BJ (cell line): ENCODE measurements at places on chromosomes 7 and 10.
A peak's percentile ranks its signal among the peaks of the same experiment; 100 is the strongest.

DNA sequence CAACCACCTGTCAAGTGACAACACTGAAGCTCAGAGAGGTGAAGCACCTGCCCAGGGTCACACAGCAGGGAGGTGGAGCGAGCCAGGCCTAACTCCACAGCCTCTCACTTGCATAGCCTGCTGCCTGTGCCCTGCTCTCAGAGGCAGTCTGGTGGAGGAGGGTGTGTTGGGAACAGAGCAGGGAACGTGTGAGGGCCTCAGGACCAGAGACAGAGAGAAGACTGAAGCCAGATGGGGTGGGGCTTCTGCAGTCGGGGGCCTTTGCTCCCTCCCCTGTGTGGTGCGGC lies 114.0 kb downstream of the PTPN20 start:
- DNase-seq: no peak

DNA sequence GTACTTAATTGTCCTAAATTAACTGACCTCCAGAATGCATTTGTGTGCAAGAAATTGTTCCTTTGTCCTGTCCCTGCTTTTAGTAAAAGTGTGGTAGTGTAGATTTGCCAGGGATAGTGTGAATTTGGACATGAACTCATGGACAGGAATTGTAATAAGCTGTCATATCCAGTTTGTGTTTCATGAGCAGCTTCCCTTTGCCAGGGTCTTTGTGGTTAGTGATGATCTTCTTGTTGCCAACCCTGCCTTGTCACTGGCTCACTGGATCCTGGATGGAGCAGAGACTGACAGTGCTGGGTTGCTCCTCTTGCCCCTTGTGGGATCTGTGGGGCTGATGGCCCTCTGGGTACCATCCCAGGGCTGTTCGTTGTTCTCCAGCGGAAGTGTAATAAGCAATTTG lies 110.1 kb downstream of the CCNY start:
- DNase-seq: no peak

GRCh38 chr7:24718431-24718831 lies 38.8 kb downstream of the GSDME start:
- no peak for DNase-seq

GRCh38 chr7:140888087-140888486 lies 36.6 kb downstream of the BRAF start:
- DNase-seq: no peak

DNA sequence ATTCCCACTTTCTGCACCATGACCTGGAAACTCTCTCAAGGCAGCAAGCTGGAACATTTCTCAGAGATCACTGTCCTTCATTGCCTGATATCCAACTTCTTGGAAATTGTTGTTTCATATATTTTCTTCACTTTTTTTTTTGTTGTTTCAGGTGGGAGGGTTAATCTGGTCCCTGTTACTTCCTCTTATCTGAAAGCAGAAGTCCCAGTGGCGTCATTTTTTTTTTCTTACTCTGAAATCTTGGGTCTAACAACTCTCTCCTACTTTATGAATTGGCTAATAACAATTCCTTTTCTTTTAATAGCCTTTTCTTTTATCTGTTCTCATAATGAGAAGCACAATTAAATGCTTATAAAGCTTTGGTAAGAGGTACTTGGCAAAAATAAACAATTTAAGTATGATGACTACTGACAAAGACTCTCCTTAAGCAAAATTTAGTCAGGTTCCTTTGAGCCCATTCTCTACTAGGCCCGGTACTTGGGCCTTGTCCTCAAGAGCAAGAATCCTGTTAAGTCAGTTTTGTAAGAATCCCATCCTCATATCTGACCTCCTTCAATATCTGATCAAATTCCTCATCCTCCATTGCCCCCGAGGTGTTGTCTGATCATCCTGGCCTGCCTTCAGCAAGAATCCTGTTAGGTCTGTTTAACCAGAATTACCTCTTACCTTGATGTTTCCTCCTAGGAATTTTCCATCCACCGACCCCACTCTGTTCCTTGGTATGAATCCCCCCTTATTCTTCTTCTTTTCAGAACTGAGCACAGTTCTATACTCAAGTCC lies 11.5 kb upstream of the CC2D2B start:
- DNase-seq: no peak

GRCh38 chr10:22433875-22434274 lies 88.6 kb downstream of the SPAG6 start:
- peak; percentile 92 for DNase-seq

DNA sequence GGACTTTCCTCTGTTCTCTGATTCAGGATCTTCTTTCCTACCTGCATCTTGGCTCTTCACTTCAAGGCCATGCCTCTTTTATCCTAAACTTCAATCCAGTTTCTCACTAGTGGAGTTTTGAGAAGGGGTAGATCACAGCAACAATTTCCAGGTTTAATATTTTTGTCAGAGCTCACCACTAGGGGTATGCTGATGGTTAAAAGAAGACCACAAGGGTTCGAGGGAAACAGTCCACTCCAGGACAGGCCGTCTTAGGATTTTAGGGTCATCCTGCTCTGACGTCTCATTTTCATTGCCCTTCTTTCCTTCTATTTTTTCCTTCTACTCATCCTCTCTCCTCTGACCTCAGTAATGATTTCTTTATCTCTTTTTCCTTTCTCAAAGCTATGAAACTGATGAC lies 11.3 kb downstream of the STAG3 start:
- no peak for DNase-seq

DNA sequence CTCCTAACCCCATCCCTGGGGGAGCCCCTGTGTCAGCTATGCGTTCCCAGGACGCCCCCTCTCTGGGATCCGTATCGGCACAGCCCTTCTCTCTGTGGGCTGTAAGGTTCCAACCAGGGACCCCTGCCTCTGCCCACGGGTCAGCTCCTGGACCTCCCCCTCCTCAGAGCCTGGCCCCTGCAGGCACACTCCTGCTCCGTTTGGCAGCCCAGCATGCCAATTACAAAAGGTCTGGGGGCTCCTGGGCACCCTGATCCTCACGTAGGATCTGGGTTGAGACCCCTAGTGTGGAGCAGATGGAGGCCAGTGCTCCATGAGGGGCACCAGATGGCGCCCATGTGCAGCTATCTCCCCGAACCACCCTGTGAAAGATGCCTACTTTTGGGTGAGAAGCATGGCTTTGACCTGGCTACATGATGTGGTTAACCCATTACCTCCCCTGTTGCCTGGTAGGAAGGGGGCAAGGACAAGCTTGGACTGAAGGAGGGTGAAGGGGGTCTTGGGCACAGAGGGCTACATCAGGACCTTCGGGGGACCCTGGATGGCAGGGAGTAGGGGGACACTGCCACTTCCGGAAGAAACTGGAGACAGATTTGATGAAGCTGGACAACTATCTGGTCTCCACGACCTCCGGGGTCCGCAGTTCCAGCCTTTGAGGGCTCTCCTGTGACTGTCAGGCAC lies 9.0 kb downstream of the TACR2 start:
- DNase-seq: no peak

DNA sequence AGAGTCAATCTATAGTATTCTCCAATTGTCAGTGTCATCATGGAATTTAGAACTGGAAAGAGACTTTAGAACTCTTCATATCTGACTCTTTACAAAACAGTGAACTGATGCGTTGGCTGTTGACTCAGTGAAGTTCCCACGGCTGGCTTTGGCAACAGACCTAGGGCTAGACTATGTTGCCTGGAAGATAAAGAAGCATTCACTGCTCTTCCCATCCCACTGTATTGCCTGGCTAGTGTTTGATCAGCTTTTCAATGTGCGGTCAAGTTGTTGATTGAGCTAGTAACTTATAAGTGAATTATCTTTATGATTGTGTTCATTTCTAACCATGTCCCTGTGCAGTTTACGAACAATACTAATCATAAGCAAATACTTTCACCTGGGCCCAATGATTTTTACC lies 365.7 kb upstream of the LRGUK start:
- DNase-seq: no peak

DNA sequence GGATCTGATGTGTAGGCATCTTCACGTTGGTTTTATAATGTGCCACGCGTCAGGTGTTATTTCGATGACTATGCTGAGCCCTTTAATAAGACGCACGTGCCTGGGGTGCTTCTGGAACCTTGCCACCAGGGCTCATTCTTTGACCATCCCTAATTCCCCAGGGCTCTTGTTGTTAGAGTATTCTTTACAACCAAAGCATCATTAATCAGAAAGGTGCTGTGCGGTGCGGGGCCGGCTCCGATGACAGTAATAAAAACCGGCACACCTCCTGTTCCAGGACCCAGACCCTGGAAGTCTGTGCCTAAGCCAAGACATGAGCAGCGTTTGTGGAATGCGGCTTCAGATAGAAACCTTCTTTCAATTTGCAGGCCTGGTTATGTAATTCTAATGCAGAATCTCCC lies 58.4 kb downstream of the MGMT start:
- peak; percentile 34 for DNase-seq

GRCh38 chr10:122344741-122345258 lies 29.7 kb upstream of the PLEKHA1 start:
- DNase-seq: no peak

GRCh38 chr7:49279891-49280290 lies 355.5 kb downstream of the CDC14C start:
- DNase-seq: no peak

DNA sequence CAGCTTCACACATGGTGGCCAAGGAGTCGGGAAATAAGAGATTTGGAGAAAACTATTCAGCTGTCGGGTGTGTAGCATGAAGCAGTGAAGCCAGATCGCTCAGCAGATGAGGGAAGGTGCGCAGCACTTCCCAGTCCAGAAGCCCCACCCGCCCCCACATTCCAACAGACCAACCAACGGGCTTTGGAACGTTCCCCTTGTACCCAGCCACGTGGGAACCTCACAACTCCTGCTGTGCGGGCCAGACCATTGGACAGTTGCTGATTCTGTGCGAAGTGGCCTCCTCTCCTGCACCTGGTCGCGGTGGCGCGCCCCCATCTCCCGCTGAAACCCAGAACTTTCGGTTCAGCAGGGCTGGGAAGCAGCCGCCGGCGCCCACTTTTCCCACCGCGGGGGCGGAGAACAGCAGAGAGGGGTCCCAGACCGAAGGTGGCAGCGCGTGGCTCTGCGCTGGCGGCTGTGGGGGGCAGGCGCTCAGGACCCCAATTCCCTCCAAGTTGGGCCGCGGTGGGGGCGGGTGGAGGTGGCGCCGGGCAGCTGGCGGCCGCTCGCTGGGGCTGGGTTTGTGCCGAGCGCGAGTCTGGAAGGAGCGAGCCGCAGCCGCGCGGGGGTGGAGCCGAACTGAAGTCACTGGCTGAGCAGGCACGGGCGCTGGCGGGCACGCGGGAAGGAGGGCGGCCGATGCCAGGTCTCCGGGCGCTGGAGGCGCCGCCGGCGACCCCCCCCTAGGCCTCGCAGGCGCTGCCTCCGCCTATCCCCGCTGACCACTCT lies 1301.5 kb upstream of the SORCS1 start:
- no peak for DNase-seq

- DNase-seq: peak; percentile 81
Measured at GRCh38 chr10:77965294-77965693, 38.7 kb upstream of the DLG5 start.

DNA sequence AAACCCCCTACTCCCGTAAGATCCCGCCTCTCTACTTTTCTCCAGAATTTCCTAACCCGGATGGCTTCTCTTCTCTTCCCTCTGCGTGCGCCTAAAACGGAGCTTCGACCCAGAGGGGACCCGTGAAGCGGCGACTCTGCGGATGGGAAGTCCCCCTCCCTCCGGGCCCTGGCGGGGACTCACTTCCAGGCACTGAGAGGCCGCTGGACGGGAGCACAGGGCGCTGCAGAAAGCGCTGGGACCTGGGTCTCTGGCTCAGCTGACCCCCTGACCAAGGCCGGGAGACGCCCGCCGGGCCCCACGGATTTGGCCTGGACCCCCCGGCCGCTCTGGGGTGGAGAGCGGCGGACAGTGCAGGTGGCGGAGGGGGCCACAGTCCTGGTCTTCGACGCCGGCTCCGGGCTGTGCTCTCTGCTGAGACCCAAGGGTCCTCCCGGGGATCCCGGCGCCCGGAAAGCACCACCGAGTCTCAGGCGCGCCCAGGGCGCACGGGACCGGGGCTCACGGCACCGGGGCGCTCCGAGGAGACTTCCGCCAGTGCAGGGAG lies 688 bp upstream of the FOXL3 start:
- no peak for DNase-seq

DNA sequence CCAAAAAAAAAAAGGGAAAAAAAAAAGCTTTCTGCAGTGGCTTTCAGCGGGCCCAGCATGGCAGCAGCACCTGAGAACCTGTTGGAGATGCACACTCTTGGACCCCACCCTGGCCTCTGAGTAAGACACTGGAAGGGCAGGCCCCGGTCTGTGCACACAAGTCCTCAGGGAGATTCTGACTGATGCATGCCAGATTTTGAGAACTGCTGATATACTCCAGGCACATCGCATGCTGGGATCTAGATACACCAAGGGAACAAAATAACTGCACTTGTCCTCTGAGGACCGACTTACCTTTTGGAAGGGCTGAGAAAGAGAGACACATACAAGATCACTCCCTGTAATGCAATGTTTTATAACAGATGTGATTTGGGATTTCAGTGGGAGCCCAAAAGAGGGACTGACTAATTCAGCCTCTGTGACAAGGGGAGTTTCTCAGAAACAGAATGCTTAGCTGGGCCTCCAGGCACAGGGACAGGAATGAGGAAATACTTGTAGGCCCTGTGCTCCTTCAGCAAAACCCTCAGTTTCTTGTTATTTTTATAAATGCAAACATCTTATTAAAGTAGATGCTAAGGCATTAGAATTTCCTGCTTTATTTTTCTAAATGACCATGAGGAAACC lies 8.2 kb downstream of the EGFR start:
- no peak for DNase-seq

- DNase-seq: no peak
Measured at GRCh38 chr10:116457488-116457887, 29.8 kb downstream of the PNLIPRP3 start.
